ENCODE measurements at places on chromosomes 12 and 14. TPM values are rescaled to one million over a fixed set of nuclear protein-coding genes. Genes with fewer than 3 reads are reported as not detected.

- DNase-seq: no peak
These were observed 2.0 kb upstream of the SETD1B start for GRCh38 chr12:121801595-121802484.

GRCh38 chr12:90124914-90125313, 416.3 kb upstream of the ATP2B1 start:
- DNase-seq: no peak

DNA sequence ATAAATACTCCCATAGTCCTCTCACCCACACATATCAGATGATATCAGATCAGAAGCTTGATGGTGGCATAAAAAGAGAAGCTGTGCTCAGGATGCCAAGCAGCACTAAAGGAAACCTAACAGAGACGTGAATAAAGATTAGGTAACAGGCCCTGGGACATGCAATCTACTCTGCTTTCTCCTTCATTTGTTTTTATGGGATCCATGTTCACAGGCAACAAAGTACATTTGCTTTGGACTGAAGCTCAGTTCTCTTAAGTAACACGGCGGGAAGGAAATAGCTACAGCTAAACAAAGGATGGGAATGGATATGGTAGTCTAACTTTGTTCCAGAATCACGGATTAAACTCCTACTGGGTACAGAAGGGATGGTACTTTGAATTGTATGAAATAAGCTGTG, 119.5 kb downstream of the TTC7B start:
- no peak for DNase-seq

DNA sequence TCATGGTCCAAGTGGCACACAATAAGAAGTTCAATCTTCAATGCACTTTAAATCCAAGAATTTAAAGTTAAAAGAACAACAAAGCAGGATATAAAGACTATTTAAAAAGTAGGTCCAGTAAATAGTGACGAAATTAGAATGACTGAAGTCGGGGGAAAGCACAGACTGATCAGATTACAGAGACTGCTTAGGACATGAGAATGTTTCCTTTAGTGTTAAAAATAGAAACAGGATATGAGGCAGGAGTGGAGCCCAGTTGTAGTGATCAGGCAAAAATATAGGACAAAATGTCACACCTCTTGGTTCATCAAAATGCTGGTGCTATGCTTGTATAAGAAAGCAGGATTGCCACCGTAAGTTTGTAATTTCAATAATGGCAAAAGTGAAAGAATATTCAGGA, 52.2 kb upstream of the CD163 start:
- DNase-seq: no peak

GRCh38 chr12:6277982-6278438, 32.5 kb upstream of the PLEKHG6 start:
- peak; percentile 87 for DNase-seq

GRCh38 chr12:75389706-75390105, 1.2 kb upstream of the GLIPR1L2 start:
- no peak for DNase-seq

DNA sequence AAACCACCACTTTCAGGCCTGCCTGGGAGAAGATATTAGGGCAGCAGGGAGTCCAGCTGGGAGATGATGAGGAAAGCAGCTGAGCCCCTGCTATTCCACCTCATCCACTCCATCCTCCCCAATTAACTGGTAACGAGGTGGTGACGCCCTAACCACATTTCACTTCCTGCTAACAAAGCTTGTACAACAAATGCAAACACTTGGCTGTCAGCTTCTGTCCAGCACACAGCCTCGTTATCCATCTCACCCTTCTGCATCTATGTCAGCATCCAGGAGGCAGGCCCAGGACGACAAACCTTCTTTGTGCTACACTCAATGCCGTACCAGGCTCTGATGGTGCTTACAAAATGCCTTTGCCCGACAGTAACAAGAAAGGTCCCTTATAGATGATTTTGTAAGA, 225.4 kb downstream of the APAF1 start:
- no peak for DNase-seq

SERPINA5 gene
- 0.41 TPM for total RNA-seq

HOXC6 gene
- total RNA-seq: 1.4 TPM

- no peak for DNase-seq
These were observed 87.2 kb downstream of the SPRING1 start for GRCh38 chr12:116650585-116651087.

GRCh38 chr14:51504669-51505068, 147.0 kb upstream of the FRMD6 start:
- no peak for DNase-seq

CNTN1 gene
- total RNA-seq: 15.1 TPM

- DNase-seq: no peak
These were observed 18.3 kb downstream of the NCKAP5L start for GRCh38 chr12:49809906-49810389.

DNA sequence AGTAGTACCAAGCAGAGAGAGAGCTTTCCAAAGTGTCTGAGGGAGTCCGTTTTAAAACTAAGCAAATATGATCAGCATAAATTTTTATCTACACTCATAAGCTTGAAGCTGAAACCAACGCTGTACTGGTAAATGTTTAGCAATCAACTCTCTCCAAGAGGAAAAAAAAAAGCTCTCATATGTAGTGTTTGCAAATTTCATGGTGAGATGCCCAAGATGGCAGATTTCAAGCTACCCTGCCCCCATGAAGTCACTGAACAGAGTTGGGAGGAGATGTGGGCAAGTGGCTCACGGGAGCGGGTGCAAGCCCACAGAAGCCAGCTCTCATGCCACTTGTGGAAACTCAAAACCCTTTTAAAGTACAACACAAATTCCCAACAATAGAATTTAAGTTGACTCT, 475.8 kb downstream of the BCAT1 start:
- no peak for DNase-seq

- DNase-seq: no peak
These were observed 616.9 kb upstream of the STXBP6 start for GRCh38 chr14:25666877-25667276.

GRCh38 chr12:4975574-4975973, 65.9 kb downstream of the KCNA1 start:
- peak; percentile 66 for DNase-seq

DNA sequence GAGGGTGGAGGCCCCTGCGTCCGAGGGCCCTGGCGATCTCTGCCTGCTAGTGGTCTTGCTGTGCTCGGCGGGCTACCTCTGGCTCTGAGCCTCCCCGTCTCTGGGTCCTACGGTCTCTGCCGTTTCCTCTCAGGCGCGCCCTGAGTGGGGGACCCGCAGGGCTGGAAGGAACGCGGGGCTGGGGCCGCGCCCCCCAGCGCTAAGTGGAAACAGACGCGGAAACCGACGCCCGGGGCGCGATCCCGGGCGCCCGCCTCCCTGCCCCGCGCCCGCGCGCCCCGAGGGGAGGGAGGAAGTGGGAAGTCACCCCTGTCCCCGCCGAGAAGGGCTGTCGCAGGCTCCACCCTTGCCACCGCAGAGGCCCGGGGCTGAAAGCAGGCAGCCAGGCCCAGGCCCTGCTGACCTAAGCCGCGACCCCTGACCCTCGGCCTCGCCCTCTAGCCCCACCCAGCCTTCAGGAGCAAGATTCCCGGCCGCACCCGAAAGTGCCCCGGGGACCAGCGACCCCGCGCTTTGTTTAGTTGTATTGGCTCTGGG, 831 bp downstream of the CRIP1 start:
- DNase-seq: peak; percentile 88

GRCh38 chr12:63042646-63043045, 107.7 kb upstream of the PPM1H start:
- DNase-seq: no peak

DNA sequence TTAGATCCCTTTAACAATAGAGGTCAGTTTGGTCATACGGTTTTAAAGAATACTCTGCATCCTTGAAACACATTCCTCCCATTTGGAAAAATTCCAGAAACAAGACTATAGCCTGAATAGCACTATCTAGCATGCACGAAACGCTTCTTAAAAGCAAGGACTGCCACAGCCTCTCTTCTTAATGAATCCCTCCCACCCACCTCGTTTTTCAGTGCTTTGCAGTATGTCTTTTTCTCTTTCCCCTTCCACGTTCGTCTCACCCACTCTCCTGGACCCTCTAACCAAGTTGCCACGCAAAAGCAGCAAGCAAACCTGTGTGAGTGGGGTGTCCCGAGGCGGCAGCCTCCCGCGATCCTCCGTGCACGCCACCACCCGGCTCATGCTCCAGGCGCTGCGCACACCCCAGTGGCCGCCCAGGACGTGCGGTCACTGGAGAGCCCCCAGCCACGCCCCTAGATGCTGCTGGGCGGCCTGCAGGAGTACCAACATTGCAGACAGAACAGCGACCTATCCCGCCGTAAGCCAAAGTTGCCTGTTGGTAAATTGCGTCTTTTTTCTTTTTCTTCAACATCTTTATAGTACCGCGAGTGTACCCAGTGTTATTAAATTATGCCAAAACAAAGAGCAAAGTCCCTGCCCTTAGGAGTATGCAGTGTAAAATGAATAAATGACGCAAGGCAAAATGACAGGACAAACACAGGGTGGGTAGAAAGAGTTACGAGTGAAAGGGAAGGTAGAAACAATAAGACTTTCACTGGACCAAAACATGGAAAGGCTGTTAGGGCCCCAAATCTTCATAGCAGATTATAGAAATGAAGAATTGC, at the start of gene SLC38A4:
SLC38A4 (minus strand) TSS at position 407 of the 824 bp plus-strand sequence. CDS start 32,926 bp downstream, outside the sequence.
- DNase-seq: no peak

- no peak for DNase-seq
These were observed 873.5 kb downstream of the DIO2 start for GRCh38 chr14:79337761-79338160.

DNA sequence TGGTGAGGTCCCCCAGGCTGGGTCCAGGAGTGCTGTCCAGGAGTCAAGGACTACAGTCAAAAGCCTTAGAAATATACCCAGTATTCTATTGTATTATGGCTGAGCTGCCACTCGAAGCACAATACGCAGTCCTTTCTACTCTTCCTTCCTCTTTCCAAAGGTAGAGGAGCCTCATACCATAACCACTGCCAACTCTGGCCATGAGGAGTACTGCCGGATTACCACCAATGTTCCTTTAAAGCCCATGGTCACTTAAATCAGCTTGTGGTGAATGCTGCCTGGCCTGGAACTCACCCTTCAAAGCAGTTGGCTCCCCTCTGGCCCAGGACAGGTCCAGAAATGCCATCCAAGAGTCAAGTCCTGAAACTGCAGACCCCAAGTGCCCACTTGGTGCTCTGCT, 425.4 kb downstream of the SLC16A7 start:
- no peak for DNase-seq

DNA sequence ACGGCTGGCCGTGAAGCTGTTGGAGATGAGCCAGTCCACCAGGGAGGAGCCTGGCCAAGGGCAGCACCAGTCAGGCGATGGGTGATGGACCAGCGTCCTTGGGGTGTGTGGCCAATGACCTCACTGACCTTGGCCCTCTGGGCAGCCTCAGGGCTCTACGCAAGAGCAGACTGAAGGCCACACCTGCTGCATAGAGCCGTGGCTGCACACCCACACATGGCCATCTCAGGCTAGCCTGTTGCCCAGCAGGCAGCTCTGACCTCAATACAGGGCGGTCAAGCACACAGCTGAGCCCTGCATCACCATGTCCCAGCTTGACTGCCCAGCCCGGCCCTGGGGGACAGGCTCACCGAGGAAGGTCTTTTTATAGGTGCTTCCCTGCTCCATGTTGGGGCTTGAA, 19.2 kb downstream of the PLEK2 start:
- no peak for DNase-seq

DNA sequence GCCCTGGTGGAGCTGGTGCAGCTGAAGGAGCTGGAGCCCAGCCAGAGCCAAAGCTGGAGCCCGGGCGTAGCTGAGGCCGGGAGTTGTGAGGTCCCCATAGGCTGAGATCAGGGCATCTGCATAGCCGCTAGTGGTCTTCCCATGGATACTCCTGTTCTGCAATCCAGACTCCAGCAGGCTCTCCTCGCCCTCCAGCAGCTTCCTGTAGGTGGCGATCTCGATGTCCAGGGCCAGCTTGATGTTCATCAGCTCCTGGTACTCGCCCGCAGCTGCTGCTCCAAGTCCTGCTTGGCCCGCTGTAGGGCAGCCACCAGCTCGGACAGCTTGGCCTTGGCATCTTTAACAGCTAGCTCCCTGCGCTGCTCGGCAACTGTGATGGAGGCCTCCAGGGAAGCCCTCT, 966.1 kb downstream of the FSCB start:
- no peak for DNase-seq

GRCh38 chr14:103854017-103854808, 6.8 kb upstream of the PPP1R13B start:
- DNase-seq: no peak

DNA sequence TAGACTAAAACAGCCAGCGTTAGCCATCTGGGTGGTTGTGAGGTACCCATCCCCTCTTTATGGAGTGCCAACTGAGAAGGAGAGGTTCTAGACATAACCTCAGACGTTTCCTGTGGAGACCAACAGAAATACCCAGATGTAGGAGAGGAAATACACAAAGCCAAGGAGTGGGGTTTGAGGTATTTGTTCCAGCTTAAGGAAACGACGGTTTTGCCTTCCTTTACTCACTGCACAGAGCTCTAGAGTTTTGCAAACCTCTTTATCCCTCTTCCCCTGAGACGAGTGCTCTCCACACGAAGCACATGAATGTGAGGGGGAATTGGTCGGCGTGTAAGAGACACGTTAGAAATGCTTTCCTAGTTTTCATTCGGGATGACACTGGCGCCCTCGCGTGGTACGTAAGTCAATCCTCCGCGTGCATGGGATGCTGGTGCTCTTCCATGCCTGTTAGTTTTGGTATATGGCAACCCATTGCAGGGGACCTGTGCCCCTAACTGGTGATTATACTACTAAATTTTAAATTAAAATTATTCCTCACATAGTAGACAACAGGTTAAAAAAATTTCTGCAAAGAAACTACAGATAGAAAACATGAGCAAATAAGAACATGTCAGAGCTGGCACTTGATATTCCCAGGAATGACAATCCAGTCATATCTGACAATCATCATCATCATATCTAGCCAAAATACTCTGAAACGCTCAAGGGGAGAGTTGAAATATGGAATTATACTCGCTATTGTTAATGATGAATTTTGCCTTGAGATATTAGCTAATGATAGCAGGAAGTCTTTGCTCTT, 121.7 kb downstream of the PPM1H start:
- peak; percentile 77 for DNase-seq

DDX24 gene
- total RNA-seq: 191 TPM

CKAP4 gene
- 40.3 TPM for total RNA-seq

- DNase-seq: no peak
These were observed 181.6 kb upstream of the FOXN3 start for GRCh38 chr14:89598548-89599186.

DNA sequence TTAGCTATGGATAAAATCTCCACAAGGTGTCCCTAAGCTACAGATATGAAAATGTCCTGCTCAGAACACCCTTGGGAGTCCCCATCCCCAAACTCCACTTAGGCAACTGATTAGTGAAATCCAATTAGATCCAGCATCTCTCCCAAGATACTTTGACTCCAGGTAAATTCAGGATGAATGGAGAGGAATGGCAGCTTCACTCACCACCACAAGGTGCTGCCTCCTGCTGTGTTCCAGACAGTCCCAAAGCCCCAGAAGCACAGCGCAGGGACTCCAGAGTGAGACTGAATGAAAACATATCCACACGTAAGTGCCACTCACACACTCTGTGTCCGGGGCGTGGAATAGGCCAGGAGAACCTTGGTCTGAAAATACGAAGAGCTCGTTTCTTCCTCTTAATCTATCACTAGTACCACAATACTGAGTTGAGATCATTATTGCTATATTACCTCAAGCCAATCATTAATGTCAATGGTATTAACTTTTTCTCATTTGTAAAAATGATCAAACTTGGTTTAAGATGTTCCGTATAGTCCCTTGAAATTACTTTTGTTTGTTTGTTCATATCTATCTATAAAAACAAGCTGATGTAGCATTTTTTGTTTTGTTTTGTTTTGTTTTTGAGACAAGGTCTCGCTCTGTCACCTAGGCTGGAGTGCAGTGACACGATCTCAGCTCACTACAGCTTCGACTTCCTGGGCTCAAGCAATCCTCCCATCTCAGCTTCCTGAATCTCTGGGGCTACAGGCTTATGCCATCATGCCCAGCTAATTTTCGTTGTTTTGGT, 70.0 kb upstream of the BICD1 start:
- DNase-seq: no peak

GRCh38 chr14:34436118-34436905, 25.7 kb downstream of the SPTSSA start:
- no peak for DNase-seq
